ENCODE measurements at places on chromosomes 5 and 9.

DNA sequence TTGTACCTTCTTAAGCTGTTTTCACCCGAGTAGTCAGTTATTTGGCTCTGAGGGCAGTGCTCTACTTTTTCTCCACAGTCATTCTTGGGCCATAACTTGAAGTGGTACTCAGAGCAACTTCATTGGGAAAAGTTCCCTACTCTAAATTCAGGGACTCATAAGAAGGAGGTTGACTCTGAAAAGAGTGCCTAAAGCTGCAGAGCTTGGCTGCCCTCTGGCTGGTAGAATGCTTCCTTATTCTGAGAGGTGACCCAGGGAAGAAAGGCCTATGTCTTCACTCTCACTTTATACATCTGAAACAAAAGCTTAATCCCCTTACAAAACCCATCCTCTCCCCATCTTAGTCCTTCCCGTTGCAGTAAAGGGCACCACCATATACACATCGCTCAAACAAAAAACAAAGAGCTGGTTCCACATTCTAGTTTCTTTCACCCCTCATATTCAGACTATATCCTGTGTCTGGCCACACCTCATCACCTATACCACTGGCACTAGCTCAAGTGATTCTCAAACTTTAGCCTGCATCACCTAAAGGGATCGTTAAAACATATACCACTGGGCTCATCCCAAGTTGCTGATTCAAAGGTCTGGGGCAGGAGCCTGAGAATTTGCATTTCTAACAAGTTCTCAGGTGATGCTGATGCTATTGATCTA lies 7.9 kb downstream of the IGIP start:
- no peak for DNase-seq

GRCh38 chr5:57695179-57695578 lies 212.6 kb upstream of the ACTBL2 start:
- no peak for DNase-seq

- DNase-seq = no peak
Measured at GRCh38 chr5:134101686-134102439, 12.6 kb upstream of the TCF7 start.

DNA sequence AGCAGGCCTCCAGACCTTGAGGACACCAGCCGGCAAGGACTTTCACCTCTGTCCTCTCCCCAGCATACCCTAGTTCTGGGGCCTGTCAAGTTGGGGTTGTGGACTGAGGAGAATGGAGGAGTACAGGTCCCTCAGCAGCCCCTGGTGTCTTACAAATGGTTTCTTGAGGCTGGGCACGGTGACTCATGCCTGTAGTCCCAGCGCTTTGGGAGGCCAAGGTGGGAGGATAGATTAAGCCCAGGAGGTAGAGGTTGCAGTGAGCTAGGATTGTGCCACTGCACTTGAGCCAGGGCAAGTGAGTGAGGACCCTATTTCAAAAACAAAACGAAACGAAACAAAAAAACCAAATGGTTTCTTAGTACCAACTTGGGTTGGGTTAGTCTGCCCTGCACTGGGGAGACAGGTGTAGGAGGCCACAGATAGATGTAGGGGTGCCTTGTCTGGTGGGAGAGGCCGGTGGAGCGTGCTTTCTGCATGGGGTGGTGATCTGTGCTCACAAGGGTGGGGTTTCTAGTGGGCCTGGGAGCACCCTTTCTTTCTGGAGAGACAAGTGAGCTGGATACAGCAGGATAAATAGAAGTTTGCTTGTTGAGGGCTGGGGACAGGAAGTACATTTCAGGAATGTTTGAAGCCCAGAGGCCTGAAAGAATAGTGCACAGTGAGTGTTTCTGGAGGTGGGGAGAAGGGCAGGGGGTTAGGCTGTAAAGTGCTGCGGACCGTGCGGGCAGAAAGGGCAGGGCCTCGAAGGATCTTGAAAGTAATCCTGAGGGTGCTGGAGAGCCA lies 37.7 kb upstream of the PSD2 start:
- no peak for DNase-seq

DNA sequence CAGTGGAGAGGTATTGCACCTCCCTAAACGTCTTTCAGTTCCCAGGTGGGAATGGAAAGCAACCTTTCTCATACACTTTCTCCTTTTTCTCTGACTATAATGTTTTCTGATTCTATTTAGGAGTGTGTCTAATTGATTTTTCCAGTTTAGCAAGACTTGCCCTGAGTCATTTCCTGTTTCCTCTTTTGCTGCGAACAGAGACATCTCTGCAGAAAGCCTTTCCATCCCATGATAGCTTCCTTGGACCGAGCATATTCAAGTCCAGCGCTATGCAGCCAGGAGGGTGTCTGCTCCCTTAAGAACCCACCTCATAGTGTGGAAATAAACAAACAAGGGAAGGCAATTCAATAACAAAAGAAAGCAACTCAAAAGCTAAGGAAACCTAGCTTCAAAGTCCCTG lies 60.0 kb upstream of the CDH6 start:
- no peak for DNase-seq

GRCh38 chr5:125600559-125600958 lies 822.6 kb upstream of the GRAMD2B start:
- DNase-seq = no peak

DNA sequence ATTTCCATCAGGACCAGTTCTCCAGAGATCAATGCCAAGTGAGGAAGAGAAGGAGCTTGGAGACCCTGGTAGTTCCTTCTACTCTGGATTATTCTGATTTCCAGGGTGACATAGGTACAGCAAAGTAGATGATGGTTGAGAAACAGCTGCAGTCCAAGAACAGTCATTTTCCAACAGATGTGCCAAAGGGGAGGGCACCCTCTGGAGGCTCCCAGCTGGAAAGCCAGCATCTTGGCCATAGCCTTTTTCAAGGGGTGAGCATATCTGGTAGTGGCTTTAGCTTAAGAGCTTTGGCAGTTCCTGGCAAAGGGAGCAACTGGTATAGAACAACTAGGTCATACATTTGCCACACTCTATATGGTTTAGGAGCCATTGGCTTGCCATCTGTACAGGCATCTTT lies 492.7 kb downstream of the RASEF start:
- DNase-seq = no peak

- DNase-seq = no peak
Measured at GRCh38 chr5:9278921-9279603, 266.8 kb downstream of the SEMA5A start.

GRCh38 chr5:82309091-82309531 lies 31.0 kb upstream of the RPS23 start:
- DNase-seq = peak; percentile 36

DNA sequence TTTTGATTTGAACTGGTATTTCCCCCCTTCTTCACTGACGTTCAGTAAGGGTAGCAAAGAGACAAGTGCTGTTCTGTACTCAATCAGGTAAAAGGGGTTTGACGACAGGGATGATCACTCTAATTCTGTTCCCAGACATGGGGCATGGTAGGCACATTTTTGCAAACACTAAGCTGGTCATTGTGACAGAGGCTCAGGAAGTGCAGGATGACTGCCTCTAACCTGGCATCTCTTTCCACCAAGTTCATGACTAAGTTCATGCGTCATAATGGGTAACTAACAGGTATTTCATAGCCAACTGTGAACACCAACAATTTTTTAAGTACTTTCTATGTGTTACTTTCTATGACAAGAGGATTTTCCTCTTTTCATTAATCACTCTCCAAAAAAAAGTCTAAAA lies 166.5 kb downstream of the MAPKAP1 start:
- DNase-seq = no peak

GRCh38 chr9:104022083-104022482 lies 72.0 kb upstream of the SMC2 start:
- DNase-seq = no peak

DNA sequence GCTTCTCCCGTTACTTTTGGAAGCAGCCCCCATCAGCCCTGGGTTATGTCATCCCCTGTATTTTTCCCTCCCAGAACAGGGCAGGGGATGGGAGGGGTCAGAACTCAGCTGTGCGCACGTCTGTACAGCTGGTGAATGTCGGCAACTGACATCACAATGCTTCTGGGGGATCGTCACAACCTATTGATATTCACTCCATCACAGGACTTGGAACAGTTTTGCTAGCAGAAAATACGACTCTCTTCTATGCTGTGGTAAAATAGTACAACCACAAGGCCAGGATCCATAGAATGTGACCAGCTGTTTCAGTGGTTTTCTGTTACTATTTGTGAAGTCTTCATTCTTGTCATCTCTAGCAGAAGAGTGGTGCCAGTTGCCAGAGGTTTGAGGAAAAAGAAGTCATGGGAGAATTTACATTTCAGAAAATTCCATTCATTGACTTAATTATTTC lies 77.1 kb upstream of the KLF4 start:
- no peak for DNase-seq

GRCh38 chr9:132267660-132268059 lies 87.1 kb downstream of the SETX start:
- DNase-seq = no peak

DNA sequence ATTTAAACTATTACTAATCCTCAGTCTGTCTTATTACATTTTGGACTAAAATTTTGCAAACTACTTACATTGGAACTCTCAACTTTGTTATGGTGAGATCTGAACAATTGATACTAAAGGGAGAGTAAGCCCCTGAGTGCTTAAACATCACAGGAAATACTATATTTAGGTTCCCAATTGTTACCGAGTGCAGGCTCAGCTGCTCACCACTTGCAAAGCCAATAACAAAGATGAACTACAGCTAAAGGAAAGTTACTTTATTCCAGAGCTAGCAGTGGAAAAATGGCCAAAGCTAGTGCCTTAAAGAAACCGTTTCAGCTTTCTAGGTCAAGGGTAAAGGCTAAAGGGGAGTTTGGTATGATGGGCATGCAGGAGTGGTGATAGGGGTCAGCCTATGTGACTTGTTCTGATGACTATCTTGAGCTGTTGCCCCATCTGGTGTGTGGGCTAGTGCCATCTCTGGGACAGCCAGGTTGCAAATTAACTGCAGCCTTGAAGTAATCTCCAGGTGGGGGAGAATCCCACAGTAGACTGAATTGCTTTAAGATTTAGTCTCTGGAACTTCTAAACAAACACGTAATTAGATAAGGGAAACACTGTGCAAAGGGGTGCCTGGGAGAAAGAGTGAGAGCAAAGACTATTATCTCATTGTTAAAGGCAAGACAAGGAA lies 7.8 kb upstream of the NDUFB6 start:
- DNase-seq = peak; percentile 8

DNA sequence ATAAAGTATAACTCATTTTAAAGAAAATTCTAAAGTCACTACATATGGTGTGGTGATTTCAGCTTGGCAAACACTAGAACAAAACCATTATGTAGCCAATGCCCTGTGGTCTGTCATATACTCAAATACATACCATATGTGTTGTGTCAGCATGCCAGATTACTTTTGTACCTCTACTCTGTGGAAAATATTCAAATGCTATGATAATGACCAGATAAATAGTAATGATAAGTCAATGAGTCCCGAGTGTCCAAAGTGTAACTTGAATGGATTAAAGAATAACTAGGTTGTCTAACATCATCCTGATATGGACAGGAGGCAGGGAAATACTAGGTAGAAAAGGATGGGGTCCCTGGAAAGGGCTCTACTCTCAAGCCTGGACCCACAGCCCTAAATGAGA lies 58.0 kb upstream of the IL6ST start:
- DNase-seq = no peak

DNA sequence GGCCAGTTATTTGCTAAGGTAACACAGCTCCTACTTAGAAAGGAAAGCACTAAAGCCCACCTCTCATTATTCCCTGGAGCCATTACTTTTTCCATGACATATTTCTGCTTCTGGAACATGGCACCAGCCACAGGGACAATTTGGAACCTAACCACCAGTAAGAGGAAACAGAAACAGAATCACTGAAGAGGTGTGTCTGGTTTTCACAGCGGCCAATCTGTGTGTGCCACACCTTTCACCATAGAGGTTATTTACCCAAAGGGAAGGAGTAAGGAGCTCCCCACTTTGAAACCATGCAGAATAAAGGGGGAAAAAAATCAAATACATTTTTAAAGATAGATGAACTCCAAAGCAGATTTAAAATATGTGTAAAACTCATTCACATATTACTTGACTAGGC lies 21.1 kb downstream of the PRUNE2 start:
- no peak for DNase-seq

- DNase-seq = no peak
Measured at GRCh38 chr9:129033216-129033615, 3.2 kb upstream of the MIGA2 start.

- DNase-seq = peak; percentile 71
Measured at GRCh38 chr5:71932655-71933338, 174.5 kb upstream of the MAP1B start.

GRCh38 chr5:131640043-131640856 lies 5.2 kb upstream of the RAPGEF6 start:
- peak; percentile 20 for DNase-seq

DNA sequence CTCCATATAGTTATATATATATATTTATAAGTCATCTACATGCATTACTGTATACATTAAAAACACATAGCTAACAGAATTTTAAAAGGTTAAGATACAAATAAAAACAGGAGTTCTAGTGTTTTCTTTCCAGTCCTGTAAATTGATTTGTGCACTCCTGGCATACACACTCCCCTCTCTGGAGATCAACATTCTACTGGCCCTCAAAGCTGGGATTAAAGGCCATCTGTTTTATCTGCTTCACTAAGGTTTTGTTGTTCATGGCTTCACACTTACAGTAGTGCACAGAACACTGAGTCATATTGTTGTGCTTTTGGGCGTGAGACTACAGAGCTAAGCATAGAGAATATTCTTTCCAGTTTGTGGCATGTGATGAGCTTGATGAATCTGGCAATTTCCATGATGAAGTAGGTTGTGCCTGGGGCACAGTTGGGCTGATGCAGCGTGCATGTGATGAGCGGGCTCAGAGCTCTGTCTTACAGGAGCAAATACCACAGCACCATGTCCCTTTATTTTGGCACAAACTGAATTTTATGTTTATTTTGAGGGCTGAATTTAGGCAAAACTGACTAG lies 98.2 kb downstream of the TAF11L14 start:
- peak; percentile 69 for DNase-seq

DNA sequence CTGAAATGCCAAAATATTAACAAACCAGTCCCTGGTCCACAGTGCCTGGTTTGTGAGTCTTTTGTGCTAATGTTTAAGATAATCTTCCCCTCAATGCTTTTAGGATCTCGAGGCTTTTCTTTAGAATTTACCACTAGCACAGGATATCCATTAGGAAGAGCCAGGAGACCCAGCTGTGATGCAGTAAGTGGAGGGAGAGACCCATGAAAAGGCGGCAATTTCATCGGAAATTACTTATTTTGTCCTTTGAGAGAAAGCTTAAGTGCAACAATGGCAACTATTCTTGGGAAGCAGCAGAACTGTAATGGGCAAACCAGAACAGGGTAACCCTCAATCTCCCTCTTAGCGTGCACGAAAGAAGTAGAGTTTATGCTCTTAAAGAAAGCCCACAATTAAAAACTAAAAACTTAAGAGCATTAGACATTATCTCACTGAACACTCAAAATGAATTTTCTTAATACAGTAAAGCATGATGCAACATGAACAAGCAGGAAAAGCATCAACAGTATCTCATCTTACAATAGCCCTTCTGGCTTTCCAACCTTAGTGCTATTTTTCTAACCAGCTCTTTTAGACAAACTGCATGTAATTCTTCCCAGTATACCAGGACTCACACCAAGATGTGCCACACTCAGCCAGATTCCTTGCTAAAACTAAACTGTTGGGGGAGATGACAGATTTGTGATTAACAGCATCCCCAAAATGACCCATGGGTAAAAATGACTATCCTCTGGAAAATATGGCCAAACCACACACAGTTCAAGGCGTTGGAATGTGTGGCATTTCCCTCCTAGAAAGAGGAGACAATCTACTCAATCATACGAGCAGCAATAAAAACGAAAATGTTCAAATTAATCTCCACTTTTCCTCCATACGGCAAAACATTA lies 36.4 kb downstream of the PWWP2A start:
- no peak for DNase-seq

All from NCI-H524 (cell line).